T47D (cell line): ENCODE measurements at places on chromosomes 16 and 17.

- no peak for DNase-seq
Observed at GRCh38 chr17:43418441-43419374, 19.9 kb downstream of the ARL4D start.

GRCh38 chr17:6450926-6451832 lies 6.9 kb downstream of the PIMREG start:
- no peak for DNase-seq

- DNase-seq: no peak
Observed at GRCh38 chr17:60348616-60349015, 43.3 kb downstream of the USP32 start.

DNA sequence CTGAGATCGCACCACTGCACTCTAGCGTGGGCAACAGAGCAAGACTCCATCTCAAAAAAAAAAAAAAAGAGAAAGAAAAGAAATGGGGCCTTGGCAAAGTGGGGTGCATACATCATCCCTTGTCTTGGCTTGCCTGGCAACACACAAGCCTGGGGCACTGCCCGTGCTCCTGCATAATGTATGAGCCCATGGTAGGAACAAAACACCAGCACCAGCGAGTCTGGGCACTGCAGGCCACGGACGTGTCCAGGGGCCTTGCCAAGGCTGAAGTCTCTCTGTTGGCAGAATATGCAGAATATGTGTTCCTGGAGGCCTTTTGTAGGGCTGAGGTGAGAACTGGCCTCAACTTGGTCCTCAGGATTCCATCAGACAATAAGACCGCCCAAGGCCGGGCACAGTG lies 15.7 kb upstream of the ALDOA start:
- no peak for DNase-seq

DNA sequence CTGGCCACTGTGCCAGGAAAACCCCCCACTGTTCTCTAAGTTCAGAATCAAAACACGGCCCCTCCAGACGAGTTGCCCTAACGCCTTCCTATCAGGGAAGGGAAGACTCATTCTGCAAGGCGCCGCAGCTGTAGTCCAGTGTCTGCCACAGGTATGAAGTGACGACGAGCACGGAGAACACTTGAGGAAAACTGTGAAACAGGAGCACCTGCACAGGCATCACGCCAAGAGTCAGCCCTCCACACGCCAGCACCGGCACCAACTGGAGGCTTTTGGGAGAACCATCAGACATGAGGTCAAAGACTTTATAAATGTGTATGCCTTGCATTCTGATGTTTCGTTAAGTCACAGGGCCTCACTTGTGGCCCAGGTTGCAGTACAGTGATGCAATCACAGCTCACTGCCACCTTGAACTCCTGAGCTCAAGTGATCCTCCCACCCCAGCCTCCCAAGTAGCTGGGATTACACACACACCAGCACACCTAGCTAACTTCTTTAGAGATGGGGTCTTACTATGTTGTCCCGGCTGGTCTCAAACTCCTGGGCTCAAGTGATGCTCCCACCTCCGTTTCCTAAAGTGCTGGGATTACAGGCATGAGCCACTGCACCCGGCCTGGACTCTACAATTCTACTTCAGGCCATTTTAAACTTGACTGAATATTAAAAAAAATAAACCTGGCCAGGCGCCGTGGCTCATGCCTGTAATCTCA lies 22.9 kb downstream of the KLHDC4 start:
- no peak for DNase-seq

- DNase-seq: no peak
Observed at GRCh38 chr16:81846105-81846504, 67.0 kb downstream of the PLCG2 start.

DNA sequence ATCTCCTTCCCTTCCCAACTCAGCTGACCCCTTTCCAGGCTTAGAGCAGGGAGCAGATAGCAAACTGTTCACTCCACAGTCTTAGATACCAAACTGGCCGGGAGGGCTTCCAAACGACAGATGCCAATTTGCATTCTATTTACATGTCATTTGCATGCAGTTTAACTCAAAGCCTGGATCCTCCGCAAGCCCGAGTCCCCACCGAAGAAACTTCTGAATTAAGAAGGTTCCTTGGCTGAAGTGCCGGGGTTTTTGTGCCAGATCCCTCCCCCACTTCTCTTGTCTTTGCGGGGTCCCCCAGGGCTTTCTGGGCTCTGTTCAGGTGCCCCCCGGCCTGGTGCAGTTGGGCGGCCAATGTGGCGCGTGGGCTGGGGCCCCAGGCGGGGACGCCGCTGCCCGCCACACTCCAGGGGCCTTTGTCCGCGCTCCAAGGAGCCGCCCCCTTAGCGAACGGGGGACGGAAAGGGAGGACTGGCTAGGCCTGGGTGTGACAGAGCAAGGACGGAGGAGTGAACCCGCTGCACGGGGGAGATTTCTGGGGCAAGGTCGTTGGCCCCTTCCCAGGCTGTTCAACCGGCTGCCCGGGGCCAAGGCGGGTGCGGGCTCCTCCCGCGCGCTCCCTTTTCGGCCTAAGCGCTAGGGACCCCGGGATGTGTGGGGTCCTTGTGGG lies 1.2 kb downstream of the GPRC5B start:
- DNase-seq: no peak

GRCh38 chr16:29029168-29029994 lies 44.5 kb downstream of the LAT start:
- DNase-seq: no peak

GRCh38 chr16:30896261-30896888 lies at the start of gene CTF1:
Gene CTF1 (plus strand): TSS chr16:30896614. CDS start chr16:30896644, 30 bp downstream.
- DNase-seq: peak; percentile 95

- DNase-seq: no peak
Observed at GRCh38 chr17:41004397-41004796, 4.5 kb downstream of the KRTAP3-1 start.

DNA sequence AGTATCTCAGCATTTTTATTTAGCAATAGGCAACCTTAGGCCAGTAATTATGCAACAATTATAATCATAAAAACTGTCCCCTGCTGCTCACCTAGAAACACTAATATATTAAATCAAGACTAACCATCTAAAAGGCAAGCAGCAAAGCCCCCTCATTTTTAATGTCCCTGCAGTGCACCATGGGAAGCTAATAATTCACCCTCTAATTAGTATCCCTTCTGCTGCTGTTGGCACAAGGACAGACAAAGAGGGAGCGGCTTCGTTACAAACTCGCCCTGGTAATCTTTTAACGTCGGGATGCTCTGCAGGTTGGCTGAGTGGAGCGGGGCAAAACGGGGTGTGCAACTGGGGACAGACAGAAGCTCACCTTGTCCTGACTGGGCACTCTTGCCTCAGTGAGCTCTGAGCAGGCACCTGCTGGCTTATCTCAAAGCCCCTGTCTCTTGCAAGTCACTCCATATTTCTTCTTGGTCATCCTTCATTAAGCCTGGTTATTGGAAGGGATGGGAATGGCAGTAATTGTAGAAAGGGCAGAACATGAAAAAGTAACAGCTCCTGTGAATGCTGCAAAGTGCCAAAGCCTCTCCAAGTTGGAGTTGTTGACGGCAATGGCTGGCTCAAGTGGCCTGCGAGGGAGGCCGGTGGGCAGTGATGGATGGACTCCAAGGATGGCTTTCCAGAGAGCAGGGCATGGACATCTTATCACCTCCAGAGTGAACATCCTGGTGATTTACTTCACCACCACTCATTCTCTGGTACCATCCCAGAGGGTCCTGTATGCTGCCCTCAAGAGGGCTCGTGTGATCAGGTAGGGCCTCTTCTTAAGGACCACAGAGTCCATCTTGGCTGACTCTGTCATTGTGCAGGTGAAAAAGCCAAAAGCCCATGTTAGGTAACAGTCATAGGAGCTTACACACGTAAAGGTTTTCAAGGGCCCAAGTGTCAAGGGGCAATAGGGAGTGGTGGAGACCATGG lies 219.6 kb upstream of the N4BP1 start:
- DNase-seq: no peak

DNA sequence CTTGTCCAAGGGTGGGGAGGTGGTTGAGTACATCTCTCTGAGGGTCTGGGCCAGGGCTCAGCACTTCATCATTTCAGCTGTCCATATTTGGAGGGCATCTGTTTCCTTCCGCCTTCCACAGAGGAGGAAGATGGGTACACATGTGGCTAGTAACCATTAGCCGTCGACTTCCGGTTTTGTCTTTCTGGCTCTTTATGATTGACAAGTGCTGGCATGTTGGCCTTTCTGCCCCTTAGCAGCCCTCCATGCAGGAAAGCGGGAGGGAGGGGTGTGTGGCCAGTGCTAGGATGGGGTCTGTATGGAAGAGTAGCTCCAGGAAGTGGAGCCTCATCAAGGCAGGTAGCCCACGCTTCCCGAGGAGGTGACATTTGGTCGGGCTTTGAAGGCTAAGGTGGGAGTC lies 69.6 kb downstream of the RAI1 start:
- no peak for DNase-seq

GRCh38 chr16:30910427-30911029 lies 12.8 kb upstream of the FBXL19 start:
- DNase-seq: no peak

DNA sequence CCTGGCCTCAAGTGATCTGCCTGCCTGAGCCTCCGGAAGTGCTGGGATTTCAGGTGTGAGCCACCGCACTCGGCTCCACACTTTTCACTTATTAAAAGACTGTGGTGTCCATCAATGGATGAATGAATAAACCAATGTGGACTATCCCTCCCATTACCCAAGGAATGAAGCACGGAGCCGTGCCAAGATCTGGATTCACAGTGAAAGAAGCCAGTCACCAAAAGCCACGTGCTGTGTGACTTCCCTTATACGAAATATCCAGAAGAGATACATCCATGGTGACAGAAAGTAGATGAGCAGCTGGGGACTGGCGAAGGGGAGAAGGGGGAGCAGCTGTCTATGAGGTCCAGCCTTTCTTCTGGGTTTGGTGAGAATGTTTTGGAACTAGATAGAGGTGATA lies 48.2 kb upstream of the STH start:
- no peak for DNase-seq

- peak; percentile 66 for DNase-seq
Observed at GRCh38 chr16:4511441-4512082, 27.0 kb downstream of the CDIP1 start.

DNA sequence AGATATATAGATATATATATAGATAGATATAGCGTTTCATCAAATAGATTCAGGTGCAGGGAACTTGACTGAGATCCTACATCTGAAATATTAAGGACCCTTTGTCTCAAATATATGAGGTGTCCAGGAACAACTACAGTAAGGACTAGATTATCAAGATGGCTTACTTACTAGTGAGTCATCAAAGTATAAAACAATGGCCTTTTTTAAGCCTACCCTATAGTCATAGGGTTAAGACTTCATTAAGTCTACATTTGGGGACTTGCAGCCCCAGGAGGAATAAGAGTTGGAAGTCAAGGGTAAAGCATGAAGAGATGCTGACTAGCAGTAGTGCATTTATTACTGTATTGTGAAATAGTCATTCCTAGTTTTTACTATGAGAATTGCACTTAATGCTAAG lies 1023.4 kb downstream of the CDH11 start:
- no peak for DNase-seq

DNA sequence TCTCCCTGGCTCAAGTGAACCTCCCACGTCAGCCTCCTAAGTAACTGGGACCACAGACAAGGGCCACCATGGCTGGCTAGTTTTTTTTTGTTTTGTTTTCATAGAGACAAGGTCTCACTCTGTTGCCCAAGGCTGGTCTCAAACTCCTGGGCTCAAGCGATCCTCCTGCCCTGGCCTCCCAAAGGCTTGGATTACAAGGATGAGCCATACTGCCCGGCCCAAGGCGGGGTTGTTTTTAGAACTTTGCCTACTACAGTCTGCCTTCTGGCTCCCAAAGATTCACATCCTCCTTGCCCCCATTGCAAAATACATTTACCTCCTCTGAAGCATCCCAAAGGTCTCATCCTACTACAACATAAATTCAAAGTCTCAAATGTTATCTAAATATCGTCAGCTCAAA lies 49.5 kb upstream of the PHOSPHO1 start:
- DNase-seq: no peak

GRCh38 chr17:61834610-61835009 lies 28.7 kb downstream of the BRIP1 start:
- no peak for DNase-seq

GRCh38 chr16:85124636-85125346 lies 12.5 kb upstream of the CIBAR2 start:
- DNase-seq: no peak

- DNase-seq: no peak
Observed at GRCh38 chr17:29124925-29125273, 55.3 kb downstream of the MYO18A start.

DNA sequence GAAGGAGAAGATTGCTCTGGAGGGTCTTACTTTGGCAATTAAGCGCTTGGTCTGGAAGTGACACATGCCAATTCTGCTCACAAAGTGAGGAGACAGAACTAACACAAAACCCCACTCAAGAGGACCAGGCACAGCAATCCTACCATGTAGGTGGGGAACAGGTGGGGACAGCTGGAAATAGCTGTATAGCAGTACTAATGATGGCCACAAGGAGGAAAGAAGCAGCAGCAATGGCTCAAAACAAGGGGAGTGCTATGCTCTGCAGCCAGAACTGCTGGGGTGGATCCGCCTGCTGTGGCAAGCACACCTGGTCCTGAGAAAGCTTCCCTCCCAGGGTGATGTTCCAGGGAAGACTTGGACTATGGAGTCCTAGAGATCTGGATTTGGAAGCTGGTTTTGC lies 17.0 kb upstream of the TMEM132E start:
- DNase-seq: no peak

GRCh38 chr17:3276126-3276525 lies 22.0 kb downstream of the OR3A1 start:
- no peak for DNase-seq

- peak; percentile 40 for DNase-seq
Observed at GRCh38 chr17:72795941-72796340, 296.5 kb downstream of the SLC39A11 start.
